Fibroblast of mammary gland (primary cell): ENCODE measurements at places on chromosomes 5 and 9.

DNA sequence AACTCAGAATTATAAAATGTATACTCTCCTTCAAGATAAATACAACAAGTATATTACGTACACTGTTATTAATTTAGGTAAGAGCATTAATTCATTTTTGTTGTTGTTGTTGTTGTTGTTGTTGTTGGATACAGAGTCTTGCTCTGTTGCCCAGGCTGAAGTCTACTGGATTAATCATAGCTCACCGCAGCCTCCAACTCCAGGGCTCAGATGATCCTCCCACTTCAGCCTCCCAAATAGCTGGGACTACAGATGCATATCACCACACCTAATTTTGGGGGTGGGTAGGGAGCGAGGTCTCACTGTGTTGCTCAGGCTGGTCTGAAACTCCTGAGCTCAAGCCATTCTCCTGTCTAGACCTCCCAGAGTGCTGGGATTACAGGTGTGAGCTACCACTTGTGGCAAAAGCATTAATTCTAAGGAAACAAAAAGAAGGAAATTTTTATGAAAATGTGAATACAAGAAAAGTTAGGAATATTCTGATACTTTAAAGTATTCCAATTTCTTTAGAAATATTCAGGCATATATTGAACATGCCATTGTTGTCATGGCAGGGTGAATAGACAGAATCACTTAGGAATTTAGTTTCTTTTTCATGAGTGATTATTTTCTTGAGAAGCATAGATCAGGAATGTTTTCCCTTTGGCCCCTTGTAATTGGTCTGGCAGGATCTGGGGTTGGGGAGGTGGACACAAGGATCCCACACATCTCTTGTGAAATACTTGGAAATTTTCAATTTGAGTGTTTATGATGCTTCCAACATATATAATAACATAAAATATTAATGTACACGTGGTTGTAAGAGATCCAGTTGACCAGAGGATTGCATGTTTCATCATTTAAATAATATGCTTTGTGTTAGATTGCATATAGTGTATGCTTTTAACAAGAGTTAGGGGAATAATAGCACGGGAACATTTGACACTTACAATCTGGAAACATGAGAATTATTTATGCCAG, 263.6 kb downstream of the FANCC start:
- no peak for DNase-seq

DNA sequence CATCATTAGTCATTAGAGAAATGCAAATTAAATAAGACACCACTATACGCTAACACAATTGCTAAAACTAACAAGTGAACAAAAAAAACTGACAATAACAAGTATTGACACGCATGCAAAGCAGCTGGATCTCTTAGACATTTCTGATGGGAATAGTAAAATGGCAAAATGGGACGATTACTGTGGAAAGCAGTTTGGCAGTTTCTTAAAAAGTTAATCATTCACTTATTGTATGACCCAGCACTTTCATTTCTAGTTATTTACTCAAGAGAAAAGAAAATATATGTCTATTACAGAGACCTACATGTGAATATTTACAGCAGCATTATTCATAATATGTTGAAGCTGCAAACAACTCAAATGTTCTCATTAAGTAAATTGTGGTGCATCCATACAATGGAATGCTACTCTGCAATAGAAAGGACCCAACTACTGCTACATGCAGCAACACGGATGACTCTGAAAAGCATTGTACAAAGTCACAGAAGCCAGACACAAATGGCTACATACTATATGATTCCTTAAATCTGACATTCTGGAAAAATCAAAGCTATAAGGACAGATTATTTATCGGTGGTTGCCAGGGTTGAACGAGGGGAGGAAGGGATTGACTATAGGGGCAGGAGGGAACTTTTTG, 96.8 kb upstream of the ITGA2 start:
- no peak for DNase-seq

DNA sequence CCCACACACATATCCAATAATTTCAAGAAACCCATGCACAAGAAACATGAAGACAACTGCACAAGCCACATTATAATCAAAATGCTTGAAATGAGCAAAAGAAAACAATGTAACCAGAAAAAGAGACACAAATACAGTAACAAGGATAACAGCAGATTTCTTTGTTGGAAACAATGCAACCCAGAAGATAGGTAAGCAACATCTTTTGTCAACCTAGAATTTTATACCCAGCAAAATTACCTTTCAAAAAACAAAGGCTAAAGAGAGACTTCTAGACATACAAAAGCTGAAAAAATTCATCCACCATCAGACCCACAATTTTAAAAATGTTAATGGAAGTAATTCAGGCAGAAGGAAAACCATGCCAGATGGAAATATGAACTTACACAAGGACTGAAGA, 5.0 kb upstream of the COL23A1 start:
- DNase-seq, result no peak

DNA sequence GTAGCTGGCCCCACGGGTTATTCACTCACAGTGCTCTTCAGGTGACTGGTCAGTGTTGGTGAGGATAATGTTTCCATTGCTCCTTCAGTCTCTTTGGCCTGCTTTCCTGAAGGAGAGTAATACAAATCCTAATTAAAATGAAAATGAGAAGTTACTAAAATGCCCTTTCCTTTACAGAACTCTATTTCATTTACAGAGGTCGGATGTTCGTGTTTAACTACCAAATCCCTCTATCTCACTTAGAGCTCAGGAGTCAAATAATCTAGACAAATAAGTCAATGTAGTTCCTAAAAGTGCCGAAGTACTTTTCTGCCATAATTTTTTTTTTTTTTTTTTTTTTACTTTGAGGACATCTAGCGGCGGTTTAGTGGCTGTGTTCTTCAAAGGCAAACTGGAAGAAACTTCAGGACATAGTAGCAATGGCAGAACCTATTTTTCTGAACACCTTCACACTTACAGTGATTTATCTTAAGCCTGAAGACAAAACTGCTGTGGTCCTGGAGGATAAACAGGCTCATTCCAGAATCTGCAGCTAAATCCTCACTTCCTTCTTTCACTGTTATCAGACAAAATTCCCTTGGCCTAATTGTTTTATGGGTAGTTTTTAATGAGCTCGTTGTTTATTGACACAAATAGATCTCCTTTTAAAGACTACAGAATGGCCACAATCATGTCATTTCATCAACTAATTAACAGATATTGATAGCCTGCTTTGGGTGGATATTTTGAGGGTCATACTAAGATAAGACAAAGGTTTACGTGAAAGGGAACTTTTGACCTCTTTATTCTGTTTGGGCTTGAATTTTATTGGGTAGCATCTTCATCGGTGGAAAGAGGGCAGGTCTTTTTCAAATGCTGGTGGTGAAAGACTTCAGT, 207.6 kb upstream of the DMRTA1 start:
- peak; percentile 70 for DNase-seq

DNA sequence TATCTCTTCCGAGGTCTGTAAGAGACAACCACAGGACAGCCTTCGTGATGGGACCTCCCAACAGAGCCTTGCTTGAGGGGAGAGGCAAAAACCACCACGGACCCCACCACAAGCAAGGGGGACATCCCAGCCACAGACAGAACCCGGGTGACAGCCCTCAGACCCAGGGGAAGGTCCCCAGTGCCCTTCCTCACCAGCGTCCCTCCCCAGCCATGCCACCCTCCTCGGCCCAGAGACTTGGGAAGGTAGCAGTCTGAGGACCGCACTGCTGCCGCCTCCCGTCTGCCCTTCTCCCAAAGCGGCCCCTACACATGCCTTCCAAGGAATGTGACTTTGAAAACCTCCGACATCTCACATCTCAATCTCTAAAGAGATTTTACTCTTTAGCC, 13.4 kb downstream of the IPPK start:
- DNase-seq, result no peak

DNA sequence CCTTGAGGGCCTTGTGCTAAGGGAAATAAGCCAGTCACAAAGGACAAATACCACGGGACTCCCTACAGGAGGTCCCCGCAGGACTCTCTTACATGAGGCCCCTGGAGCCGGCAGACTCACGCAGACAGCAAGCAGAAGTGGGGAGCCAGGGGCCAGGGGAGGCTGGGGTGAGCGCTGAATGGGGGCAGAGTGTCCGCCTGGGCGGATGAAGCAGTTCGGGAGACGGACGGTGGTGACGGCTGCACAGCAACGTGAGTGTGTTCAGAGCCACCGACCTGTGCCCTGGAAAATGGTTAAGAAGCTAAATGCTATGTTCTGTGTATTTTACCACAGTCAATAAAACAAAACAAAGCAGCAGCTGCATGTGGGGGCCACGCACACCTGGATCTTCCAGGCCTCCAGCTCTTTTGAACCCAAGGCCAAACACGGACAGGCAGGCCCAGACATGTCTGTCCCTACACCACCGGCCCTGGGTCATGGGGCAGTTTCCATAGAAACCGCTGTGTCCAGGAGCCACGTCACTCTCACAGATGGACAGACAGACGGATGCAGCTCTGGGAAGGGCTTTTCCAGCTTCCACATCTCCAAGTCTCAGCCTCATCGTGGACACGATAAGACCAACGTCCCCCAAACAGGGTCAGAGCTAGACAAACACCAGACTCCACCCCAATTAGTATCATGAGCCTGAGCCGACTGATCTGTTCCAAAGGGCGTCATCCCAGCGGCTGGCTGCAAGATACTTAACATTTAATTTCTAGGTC, 103.9 kb downstream of the VAV2 start:
- no peak for DNase-seq

DNA sequence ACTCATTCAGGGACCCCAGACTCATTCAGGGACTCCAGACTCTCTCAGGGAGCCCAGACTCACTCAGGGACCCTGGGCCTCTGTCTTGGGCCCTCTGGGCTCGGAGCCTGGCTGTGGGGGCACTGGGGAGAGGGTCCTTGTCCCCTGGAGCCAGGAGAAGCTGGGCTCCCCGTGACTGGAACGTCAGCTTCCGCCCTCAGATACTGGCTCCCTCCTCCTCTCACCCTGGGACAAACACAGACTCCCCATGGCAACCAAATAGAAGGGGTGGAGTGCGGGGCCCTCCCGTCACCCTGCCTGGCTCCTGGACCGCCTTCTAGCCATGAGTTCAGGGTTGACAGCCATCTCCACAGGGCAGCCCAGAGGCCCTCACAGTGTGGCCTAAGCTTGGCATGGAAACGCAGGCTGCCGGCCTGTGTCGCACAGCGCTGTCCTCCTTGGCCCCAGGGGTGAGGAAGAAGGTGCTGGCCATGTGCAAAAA, 27.6 kb downstream of the ZDHHC11B start:
- no peak for DNase-seq

- no peak for DNase-seq
Observed at GRCh38 chr9:79962150-79962549, 390.4 kb downstream of the TLE4 start.

GRCh38 chr5:9545136-9545991, 511 bp downstream of the SEMA5A start:
- no peak for DNase-seq

- DNase-seq, result peak; percentile 37
Observed at GRCh38 chr9:89497978-89498851, at the start of gene SEMA4D. SEMA4D (minus strand) TSS chr9:89498113; CDS start chr9:89405456, 92,657 bp downstream.

DNA sequence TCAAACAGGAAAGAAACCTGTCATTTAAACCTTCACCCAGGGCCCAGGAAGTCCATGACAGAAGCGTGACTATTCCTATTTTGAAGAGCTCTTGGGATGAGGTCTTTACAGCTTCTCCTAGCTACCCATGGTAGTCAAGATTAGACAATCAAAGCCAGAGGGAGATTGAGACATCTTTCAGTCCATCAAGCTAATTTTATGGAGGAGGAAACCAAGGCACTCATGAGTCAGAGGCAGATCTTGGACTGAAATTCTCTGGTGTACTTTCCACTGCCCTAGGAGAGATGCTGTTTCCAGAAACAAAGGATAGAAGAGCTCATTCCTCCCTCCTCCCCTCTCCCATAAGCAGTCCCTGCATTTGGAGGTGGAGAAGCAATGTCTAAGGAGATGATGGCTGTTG, 9.2 kb downstream of the TNFSF8 start:
- peak; percentile 9 for DNase-seq

- DNase-seq, result peak; percentile 22
Observed at GRCh38 chr9:89234205-89235067, 55.8 kb upstream of the SHC3 start.

DNA sequence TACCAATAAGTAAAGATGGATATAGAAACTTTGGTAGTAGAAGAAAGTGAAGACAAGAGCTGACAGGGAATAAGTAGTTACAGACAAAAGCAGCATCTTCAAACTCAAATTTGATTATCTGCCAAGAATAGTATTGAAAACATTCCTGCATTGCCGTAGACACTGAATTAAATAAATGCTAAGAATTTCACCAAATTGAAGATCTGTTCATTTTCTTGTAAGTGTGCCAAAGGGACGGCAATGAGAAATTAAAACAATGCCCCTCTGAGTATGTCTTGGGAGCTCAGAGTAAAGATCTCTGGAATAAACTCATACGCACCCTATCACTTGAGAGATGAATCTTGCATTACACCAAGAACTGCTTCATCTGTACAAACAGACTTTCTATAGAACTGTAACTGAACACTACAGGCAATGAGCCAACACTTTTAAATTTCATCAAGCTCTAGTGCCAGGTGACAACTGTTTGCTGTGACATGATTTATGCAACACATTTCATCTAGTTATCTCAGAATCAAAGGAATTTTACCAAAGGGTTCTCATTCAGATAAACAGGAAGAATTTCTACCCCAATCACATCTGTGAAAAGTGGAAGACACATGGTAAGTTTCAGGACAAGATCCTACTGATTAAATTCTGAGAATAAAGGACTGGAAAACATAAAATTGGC, 66.9 kb downstream of the RFX3 start:
- DNase-seq, result peak; percentile 12

GRCh38 chr9:94145640-94146039, 61.4 kb downstream of the PTPDC1 start:
- DNase-seq, result peak; percentile 36

- DNase-seq, result no peak
Observed at GRCh38 chr5:61813361-61813760, 481.3 kb downstream of the ZSWIM6 start.

DNA sequence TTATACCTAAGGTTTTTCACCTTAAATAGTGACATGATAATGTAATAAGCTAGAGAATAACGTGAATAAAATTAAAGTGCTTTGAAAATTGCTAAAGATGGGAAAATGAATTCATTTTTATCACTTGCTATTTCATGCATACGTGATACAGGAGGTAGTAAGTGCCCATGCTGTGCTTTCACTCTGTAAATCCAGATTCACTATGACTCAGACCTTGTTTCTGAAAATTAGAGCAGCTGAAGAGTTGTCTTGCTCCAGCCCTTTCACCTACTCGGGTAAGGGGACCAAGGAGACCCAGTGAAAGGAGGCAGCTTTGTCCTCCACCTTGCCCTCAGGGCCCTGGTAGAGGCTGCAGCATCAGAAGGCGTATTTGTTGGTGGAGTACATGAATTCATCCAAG, 87.9 kb downstream of the ANKH start:
- no peak for DNase-seq

DNA sequence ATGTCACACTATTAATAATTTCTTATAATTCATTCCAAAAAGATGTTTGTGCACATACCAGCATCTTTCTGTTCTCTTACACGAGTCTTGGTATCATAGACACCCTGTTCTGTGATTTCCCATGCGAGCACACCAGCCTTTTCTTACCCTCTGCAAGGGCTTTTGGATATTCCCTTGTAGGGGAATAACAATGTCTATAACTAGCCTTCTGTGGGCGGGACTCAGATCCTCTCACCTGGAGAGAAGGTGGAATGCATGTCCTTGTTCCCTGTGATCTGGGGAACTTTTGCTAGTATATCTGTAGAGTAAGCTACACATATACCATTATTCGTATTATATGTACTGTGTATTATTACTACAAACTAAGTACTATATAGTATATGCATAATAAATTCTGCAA, 44.8 kb downstream of the EHMT1 start:
- DNase-seq, result no peak

- peak; percentile 87 for DNase-seq
Observed at GRCh38 chr9:35954942-35955546, 2.9 kb downstream of the OR2S2 start.
